Left ventricle myocardium superior (tissue), 1 donor: ENCODE measurements at places on chromosomes 1 and 21.

GRCh38 chr1:218164930-218165700, 120.0 kb upstream of the RRP15 start:
- peak; percentile 67 for DNase-seq

- DNase-seq = no peak
Observed at GRCh38 chr1:6288665-6289064, 27.8 kb upstream of the GPR153 start.

DNA sequence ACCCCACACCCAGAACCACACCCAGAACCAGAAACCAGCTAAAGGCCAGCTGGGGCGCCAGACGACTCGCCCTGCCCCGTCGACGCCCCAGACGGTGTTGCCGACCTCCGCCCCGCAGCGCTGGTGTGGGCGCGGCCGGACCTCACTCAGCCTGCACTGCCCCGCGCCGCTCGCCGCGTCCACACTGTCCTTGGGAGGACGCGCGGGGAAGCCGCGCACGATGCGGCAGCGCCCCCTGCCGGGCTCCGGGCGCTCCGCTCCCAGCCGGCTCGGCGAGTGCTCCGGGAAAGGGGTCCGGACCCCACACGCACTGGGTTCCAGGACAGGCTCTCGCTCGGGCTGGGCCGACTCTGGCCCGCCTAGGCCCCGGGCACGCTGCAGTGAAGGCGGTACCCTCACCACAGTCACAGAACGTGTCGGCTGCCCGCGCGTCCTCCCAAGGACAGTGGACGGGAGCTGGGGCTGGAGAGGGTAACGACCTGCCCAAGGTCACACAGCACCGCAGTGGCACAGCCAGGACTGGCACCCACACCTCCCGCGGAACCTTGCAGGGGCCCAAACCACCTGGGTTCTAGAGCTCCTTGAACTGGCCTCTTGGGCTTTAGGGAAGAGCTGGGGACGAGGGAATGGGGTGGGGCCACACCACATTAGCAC, 90.2 kb downstream of the DMRTA2 start:
- peak; percentile 80 for DNase-seq

DNA sequence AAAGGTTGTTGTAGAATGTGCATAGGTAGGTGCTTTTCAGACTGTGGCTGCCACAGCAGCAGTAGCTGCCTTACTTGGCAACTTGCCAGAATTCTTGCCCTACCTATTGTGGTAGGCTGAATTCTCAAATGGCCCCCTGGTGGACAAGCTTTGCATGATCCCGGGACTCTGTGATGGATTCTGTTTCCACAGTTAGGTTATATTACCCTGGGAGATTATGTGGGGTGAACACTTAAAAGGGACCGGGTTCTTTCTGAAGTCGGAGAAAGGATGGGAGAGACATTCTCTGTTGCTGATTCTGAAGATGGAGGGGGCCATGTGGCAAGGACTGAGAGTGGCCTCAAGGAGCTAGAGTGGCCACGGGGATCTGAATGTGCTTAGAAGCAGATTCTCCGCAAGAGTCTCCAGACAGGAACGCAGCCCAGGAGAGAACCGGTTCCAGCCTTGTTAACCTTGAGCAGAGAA, 32.1 kb upstream of the KCNE1 start:
- DNase-seq = peak; percentile 56

DNA sequence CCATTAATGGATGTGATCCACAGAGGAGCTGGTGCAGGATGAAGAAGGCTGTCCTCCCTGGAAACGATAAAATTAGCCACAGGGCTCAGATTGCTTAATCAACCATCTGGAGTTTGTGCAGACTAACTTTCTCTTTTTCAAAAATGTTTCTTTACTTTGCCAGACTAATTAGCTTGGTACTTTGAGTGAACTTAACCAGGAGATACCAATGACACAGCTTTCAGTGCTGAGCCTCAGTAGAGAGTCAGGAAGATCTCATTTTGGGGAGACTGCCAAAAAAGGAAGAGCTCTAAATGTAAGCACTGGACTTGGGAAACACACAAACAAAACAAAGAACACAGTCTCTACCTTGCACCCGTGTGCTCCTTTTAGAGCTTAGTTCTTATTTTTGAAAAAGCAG, 248.1 kb upstream of the DEPDC1 start:
- no peak for DNase-seq

- no peak for DNase-seq
Observed at GRCh38 chr21:31418377-31419001, 74.4 kb upstream of the TIAM1 start.

GRCh38 chr1:158067662-158068061, 74.2 kb downstream of the KIRREL1 start:
- peak; percentile 50 for DNase-seq

GRCh38 chr1:102120910-102121309, 124.2 kb upstream of the OLFM3 start:
- no peak for DNase-seq

GRCh38 chr1:25651824-25652741, 35.5 kb downstream of the MAN1C1 start:
- DNase-seq = peak; percentile 72
